Effector CD4-positive, alpha-beta T cell (primary cell): ENCODE measurements at places on chromosomes 6 and 20.

DNA sequence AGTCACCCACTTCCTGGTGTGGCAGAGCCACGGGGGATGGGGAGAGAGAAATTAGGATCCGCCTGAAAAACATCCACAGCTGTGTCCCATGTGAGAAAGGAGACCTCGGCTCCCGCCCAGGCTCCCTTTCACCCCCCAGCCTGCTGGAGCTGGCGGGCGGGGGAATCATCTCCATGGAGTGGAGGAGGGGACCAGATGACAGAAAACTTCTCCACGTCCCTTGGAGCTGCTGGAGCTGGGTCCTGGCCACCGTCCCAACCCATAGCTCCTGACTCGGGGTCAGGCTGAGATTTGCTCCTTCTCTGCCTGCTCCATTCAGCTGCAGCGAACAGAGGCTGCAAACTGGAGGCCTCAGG is 113.8 kb downstream of the CEBPB start:
- no peak for DNase-seq

DNA sequence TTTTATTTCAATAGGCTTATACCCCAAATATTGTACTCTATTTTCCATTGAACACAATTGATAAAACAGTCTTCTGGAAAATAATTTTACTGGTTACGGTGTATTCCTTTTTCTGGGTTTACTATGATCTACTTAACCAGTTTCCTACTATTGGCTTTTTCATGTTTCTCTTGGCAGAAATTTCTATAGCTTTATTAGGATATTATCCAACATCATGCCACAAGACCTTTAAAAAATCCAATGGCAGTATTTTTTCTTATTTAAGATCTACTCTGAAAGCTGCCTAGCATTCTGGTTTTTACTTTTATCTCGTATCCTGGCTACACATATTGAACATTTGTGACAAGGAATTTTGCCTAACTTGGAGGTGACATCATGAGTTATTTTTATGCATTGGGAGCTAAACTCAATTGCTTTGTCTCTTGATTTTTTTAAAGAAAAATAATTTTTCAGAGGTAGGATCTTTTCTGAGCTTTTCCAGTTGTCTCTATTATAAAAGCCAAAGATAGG is 45.5 kb downstream of the SLC9A8 start:
- no peak for DNase-seq

DNA sequence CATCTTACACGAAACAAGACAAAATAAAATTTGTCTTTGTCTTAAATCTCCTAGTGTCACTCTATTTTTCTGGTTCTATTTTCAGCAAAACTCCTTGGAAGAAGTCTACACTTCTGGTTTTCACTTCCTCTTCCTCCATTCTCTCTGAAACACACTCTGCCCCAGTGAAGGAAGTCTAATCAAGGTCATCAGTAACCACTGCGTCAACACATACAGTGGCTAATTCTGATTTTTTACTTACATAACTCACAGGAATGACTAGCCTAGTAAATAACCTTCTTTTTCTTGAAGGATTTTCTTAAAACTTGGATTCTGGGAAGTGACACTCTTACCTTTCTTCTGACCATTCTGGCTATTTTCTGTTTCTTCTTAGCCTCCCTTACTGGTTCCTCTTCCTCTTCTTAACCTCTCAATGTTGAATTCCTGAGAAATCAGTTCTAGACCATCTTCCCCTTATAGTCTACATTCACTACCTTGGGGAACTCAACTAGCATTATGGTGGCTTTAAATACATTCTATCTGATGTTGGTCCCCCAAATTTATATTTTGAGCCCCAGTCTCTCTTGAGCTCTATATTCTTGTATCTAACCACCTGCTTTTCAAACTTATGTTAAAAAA is 37.5 kb downstream of the AIG1 start:
- DNase-seq: no peak

- DNase-seq: no peak
These were observed 38.3 kb downstream of the BCL2L1 start for GRCh38 chr20:31684153-31685015.

GRCh38 chr6:21208081-21208795 is 385.3 kb upstream of the SOX4 start:
- DNase-seq: no peak

- no peak for DNase-seq
These were observed 90.1 kb downstream of the CRYBG1 start for GRCh38 chr6:106450653-106451052.

DNA sequence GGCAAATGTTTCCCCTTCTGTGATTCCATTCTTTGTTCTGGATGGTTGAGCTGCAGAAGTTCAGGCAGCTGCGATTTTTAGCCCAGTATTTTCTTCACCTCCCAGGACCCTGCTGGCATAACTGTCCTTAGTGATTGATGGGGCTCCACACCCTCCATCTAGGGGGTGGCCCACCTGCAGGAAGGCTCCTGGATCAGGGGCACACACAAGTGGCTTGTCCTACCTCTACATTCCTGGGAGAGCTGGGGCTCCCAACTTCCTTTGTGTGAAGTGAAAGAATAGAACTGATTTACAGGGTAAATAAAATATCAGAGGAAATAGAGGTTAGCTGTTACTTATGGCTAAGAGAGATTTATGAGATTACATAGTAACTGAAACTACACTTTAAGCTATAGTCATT is 129.5 kb upstream of the MAP3K7 start:
- no peak for DNase-seq

- DNase-seq: no peak
These were observed 731 bp downstream of the TUBB2B start for GRCh38 chr6:3226481-3227362.

GRCh38 chr20:6558341-6558740 is 209.1 kb upstream of the BMP2 start:
- no peak for DNase-seq

DNA sequence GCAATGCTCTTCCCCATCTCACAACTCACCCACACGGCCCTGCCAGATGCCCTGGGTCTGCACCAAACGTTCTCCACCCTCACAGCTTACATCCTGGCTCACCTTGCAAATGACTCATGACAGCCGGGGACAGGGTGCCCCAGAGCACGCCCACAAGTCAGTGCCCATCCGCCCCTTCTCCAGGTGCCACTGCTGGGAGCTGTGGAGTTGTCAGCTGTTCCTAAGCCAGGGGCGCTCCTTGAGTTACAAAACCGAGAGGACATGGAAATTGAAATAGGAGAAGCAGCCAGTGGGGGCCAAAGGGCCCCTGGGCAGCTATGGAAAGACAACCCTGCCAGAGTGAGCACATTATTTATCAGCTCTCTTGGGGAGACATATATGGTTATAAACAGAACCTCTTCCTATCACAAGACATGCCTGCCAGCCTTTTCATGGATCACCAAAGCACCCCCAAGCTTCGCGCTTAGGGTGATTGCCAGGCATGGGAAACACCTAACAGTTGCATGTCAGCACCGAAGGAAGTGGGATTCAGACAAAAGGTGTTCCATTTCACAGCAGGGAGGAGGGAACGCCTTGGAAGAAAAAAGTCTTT is 236.8 kb downstream of the LY86 start:
- DNase-seq: no peak

GRCh38 chr6:66553441-66553840 is 846.4 kb upstream of the EYS start:
- DNase-seq: no peak

GRCh38 chr6:2737885-2738284 is 12.8 kb downstream of the MYLK4 start:
- no peak for DNase-seq

GRCh38 chr20:55456316-55456940 is 548.9 kb downstream of the CBLN4 start:
- no peak for DNase-seq

DNA sequence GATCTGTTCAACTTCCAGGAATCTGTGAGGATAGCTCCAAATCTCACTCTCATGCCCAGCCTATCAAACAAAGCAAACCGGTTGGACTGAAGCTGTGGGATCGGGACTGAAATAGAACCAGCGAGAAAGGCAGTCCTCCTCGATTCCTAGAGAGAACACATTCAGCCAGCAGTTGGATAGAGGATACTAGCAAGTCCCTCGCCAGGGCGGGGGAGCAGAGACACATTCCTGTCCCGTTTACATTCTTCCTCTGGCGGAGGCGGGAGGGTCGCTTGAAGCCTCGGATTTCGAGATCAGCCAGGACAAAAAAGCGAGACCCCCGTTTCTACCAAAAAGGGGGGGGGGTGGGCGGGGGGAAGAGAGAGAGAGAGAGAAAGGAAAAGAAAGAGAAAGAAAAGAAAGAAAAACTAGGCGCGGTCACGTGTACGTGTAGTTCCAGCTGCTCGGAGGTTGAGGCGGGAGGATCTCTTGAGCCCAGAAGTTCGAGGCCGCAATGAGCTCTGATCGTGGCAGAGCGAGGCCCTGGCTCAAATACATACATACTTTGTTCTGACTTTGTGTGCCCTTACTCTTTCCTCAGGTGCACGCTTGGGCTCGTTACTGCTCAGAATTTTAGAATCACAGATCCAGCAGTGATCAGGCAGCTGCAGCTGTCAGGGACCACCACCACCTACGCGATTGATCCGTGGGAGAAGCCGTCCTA is 19.5 kb downstream of the ZNF311 start:
- no peak for DNase-seq

DNA sequence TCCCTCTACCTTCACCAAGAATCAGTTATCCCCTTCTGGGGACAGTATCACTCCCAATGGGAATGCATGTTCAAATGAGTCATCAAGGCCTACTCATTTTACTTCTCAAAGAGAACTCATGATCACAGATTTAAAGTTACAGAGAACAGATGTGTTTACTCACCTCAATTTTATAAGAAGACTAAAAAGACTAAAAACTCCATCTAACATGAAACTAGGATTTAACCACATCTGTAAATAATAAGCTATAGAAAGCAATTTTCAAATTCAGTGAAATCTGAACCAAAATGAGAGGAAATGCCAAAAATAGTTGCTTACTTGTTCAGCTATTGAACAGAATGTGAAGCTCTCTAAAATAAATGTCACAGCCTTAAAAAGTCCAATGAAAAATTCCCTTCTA is 300.1 kb upstream of the KCNQ5 start:
- DNase-seq: no peak
